ENCODE measurements at places on chromosomes 6 and 20. TPM values are rescaled to one million over a fixed set of nuclear protein-coding genes. Genes with fewer than 3 reads are reported as not detected.

The VPS52 gene
- total RNA-seq: 26.6 TPM

The HTR1E gene
- total RNA-seq: not detected

The SNPH gene
- 2.6 TPM for total RNA-seq

The TSHZ2 gene
- 4.0 TPM for total RNA-seq

The UFL1 gene
- total RNA-seq: 17.5 TPM

The BEND6 gene
- not detected for total RNA-seq

The ZSCAN12 gene
- 2.2 TPM for total RNA-seq

The SLC17A2 gene
- not detected for total RNA-seq

The WFDC2 gene
- total RNA-seq: not detected

The FITM2 gene
- total RNA-seq: 4.1 TPM

The ADGRG6 gene
- total RNA-seq: 8.5 TPM

The LY6G6D gene
- total RNA-seq: not detected

The TCF15 gene
- total RNA-seq: 0.87 TPM

The TAF11 gene
- 25.9 TPM for total RNA-seq

The CCR6 gene
- not detected for total RNA-seq
